ENCODE measurements at places on chromosomes 3 and 15.

DNA sequence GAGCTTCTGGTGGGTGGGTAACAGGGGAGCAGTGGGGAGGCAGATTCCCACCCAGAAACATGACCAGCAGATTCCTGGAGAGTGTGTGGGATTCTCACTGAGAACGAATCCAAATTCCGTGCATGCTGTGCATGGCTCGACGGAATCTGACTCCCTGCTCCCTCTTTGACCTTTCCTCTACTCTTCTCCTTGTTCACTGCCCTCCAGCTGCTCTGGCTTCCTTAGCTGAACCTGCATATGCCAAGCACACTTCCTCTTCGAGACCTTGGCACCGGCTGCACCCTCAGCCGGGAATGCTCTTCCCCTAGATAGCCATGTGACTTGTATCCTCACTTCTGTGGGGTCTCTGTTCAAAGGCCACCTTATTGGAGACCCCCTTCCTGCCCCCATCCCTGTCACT is 6.3 kb downstream of the INSYN1 start:
- no peak for DNase-seq

GRCh38 chr3:101879623-101880284 is 30.4 kb downstream of the NFKBIZ start:
- DNase-seq, result no peak

DNA sequence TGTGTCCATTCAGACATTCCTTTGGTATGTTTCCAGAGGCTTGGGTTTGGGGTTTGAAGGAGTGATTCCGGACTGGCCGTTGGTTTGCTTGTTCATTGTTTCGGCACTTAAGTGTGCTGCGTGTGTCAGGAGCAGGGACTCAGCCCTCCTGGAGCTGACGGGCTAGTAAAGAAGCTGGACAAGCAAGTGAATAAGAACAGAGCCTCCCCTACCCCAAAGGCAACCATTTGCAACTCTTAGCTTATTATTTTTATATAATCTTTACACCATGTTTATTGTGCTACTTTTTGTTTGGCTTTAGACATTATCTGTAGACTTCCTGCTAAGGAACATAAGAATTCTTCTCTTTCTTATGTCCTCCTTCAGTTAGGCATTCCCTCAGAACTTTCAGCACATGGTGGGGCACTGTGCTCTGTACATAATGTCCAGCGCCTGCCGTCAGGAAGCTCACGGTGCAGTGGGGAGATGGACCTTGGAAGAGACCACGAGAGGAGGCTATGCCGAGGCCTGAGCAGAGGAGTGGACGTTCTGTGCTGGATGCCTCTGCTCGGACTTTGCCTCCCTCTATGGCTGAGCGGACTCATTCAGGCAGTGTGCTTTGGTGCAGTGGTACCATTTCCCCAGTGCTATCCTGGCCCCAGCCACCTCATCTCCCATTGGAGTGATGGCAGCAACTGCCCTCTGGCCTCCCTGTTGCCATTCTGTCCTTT is 65.4 kb downstream of the EEFSEC start:
- no peak for DNase-seq

GRCh38 chr3:163266731-163267130 is 1770.1 kb downstream of the OTOL1 start:
- no peak for DNase-seq

- DNase-seq, result no peak
Measured at GRCh38 chr3:2568156-2568555, 469.5 kb downstream of the CNTN4 start.

GRCh38 chr3:44036850-44037249 is 204.8 kb upstream of the TOPAZ1 start:
- no peak for DNase-seq

DNA sequence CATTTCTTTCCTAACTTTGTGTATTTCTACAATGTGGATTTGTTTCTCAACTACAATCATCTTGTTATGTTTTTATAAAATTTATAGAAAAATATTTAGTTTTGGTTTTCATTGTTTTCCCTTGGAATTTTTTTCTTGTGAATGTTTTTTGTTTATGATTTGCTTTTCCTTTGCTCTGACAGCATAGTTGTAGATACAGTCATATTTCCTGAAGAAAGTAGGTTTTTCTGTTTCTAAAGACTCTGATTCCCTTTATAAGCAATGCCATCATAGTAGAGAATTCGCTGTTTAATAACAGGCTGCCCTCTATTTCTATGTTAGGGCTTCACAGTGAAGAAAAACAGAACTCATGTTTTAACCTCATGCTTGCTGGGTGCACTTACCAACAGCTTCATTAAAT is 482.3 kb downstream of the ZBBX start:
- no peak for DNase-seq

- no peak for DNase-seq
Measured at GRCh38 chr15:31483053-31483985, 156.7 kb downstream of the KLF13 start.

DNA sequence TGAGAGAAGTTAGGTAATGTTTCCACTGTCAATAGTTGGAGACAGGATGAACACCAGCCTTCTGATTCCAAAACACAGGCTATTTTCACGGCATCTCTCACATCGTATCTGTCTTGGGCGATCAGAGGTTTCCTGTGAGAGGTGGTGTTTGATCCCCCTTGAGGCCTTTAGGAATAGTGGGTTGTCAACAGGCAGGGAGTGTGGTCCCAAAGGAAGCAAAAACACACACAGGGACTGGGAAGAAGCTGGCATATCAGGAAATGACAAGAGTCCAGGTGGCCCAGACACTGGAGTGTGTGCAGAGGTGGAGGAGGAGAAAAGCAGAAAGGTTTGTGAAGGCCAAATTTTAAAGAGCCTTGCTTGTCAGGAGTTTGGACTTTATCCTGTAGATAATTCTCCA is 6.6 kb upstream of the MAGEF1 start:
- DNase-seq, result peak; percentile 43

- DNase-seq, result peak; percentile 78
Measured at GRCh38 chr3:57112206-57112605, 51.7 kb downstream of the SPATA12 start.

- DNase-seq, result peak; percentile 69
Measured at GRCh38 chr15:83747050-83747717, 93.3 kb downstream of the ADAMTSL3 start.

DNA sequence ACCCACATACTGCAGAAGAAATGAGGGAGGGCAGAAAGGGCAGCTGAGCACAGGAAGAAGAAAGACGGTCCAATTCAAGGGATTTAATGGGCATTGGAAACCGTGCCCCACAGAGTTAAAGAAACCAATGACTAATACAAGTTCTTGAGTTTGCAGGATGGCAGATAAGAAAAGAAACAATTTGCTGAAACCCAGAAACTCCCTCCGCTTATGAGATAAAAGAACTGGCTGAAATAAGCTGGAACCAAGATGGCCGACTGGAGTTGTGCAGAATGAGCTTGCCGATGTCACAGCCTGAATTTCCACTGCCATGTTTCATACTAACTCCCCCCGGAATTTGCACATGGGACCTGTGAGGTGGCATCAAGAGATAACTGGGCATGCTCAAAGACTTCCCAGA is 47.1 kb downstream of the SCAP start:
- no peak for DNase-seq

DNA sequence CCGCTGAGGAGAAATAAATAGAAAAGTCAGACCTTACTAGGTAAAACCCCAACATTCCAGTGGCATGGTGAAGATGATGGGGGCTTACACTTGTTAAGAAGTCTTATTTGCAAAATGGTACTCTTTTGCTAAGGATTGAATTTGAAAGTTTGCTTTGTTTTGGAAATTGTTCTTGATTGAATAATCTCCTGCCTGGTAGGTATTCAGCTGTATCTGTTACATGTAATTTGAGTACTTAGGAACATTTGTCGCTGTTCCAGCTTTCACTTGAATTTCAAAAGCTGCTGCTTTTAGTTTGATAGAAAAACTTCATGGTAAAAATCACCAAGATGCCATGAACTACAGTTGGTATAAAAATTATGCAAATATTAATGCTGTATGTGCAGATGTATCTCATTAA is 44.6 kb downstream of the TFG start:
- no peak for DNase-seq

GRCh38 chr3:159766563-159767185 is 222.0 kb upstream of the IL12A start:
- peak; percentile 71 for DNase-seq

GRCh38 chr3:129575233-129575996 is 31.1 kb downstream of the PLXND1 start:
- no peak for DNase-seq

- no peak for DNase-seq
Measured at GRCh38 chr3:15265655-15266509, 59.8 kb downstream of the CAPN7 start.

- no peak for DNase-seq
Measured at GRCh38 chr15:29014493-29014892, 128.7 kb downstream of the APBA2 start.

GRCh38 chr3:48927928-48928327 is 9.3 kb downstream of the ARIH2 start:
- DNase-seq, result no peak

DNA sequence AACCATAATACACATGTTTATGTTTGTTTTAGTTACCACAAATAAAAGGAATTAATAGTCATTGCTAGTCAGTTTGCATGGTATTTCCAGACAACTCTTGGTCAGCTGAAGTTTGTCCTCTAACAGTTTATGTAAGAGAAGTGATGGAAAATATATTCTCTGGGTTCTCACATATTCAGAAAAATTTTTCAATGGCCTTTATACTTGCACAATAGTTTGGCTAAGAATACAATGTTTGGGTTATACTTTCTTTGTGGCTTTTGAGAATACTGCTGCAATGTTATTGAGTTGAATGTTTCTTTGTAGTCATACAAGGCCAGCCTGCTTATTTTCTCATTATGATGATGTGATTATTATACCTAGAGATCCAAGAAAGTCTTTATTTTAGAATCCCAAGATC is 133.9 kb downstream of the RAP2B start:
- DNase-seq, result no peak

- DNase-seq, result no peak
Measured at GRCh38 chr3:134064081-134064480, 34.4 kb upstream of the SLCO2A1 start.

- DNase-seq, result no peak
Measured at GRCh38 chr3:162722337-162722736, 1225.7 kb downstream of the OTOL1 start.

DNA sequence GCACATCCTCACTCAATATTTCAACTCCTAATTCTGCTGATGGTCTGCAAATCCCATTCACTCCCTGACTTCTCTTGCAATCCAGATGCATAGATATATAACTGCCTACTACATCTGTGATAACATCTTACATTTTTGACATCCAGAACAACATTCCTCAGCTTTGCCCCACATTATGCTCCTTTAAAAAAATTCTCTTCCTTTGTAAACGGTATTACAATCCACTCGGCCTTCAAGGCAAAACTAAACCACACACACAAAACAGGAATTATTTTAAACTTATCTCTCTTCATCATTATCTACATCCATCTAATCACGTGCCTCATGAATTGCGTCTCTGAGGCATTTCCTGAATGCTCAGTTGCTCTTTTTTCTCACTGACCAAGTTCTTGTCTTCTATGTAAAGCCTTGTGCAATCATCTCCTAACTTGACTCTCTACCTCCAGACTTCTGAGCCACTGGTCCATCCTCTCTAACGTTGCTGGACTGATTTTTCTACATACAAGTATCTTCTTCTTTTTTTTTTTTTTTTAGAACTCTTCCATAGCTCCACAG is 117.0 kb downstream of the SATB1 start:
- DNase-seq, result no peak

GRCh38 chr3:117473981-117474538 is 764.5 kb downstream of the TUSC7 start:
- peak; percentile 49 for DNase-seq

GRCh38 chr3:177510693-177511216 is 313.5 kb upstream of the TBL1XR1 start:
- DNase-seq, result no peak

DNA sequence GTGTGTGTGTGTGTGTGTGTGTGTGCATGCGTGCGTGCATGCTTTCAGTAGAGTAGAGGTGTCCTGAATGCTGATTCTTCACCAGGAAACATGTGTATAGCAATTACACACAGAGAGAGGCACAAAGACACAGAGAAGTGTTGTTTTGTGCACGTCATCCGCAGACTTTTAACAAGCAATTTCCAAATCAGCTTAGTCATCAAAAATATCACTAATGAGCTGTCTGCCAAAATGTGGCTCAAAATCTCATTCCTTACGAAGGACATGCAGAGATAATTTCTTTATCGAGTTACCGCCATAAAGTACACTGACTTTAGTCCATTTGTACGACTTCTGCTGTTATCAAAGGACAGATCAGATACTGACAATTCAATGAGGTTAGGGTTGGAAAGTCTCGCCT is 274.9 kb upstream of the RARB start:
- no peak for DNase-seq

DNA sequence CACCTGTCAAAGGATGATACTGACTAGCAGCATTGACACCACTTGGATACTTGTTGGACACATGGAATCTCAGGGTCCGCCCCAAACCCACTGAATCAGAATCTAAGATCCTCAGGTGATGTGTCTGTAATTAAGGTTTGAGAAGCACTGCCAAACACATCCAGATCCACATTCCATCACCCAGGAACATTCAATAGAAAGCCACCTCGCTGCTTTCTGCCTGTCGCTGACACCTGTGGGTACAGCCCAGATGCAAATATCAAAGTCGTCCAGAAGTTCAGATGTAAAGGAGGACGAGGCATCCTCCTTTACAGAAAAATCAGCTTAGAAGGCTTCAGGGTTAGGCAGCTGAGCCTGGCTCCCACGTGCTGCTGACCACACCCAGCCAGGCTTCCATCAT is 5.2 kb upstream of the RPS17 start:
- no peak for DNase-seq

- DNase-seq, result no peak
Measured at GRCh38 chr15:60923925-60924324, 305.2 kb downstream of the RORA start.

DNA sequence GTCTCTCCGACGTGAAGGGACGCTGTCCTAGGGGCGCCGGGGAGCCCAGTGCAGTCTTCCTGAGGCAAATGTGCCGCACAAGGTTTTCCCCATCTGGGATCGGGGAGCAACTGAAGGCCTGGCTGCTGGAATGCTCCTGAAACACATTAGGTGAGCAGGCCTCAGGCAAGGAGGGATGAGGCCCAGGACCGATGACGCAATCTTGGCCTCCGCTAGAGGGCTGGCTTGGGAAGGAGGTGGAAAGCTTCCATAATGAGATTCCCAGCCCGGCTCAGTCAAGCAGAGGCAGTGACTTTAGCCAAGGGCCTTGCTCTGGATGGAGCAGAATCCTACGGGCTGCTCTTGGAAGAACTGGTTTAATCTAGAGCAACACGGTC is 50.8 kb downstream of the CPN2 start:
- peak; percentile 98 for DNase-seq

- peak; percentile 6 for DNase-seq
Measured at GRCh38 chr15:53037904-53038654, 247.9 kb upstream of the ONECUT1 start.
